ENCODE measurements at places on chromosomes 7 and 10. TPM values are rescaled to one million over a fixed set of nuclear protein-coding genes. Genes with fewer than 3 reads are reported as not detected.

The GATA3 gene
- total RNA-seq = not detected

The UTF1 gene
- not detected for total RNA-seq

The IL15RA gene
- total RNA-seq = not detected

The GNG11 gene
- total RNA-seq = 4.9 TPM

The TMEM176B gene
- total RNA-seq = 2.4 TPM

The OR13A1 gene
- under 0.01 TPM for total RNA-seq

The NEURL1 gene
- 25.7 TPM for total RNA-seq

The ITGA8 gene
- total RNA-seq = 3.7 TPM

The CYP2C9 gene
- total RNA-seq = not detected

The FKBP6 gene
- total RNA-seq = not detected

The KCNH2 gene
- 6.1 TPM for total RNA-seq

The ANLN gene
- 9.4 TPM for total RNA-seq

All from frontal cortex (tissue), 4 donors.